ENCODE measurements at places on chromosomes 2 and 18. TPM values are rescaled to one million over a fixed set of nuclear protein-coding genes. Genes with fewer than 3 reads are reported as not detected.
A peak's percentile ranks its signal among the peaks of the same experiment; 100 is the strongest.

AQP12B gene
- not detected for polyA plus RNA-seq

GALNT1 gene
- 54.8 TPM for polyA plus RNA-seq

FZD7 gene
- polyA plus RNA-seq, result not detected

HOXD12 gene
- polyA plus RNA-seq, result not detected

SESTD1 gene
- 2.2 TPM for polyA plus RNA-seq

REG1A gene
- not detected for polyA plus RNA-seq

TMEM178A gene
- polyA plus RNA-seq, result not detected

HOXD11 gene
- not detected for polyA plus RNA-seq

NT5C1B gene
- 0.86 TPM for polyA plus RNA-seq

KIAA1328 gene
- 8.3 TPM for polyA plus RNA-seq

RPRM gene
- not detected for polyA plus RNA-seq

ARHGEF4 gene
- polyA plus RNA-seq, result 5.3 TPM

ADGRF3 gene
- polyA plus RNA-seq, result 0.43 TPM

SCN3A gene
- not detected for polyA plus RNA-seq

ACTR3 gene
- 478 TPM for polyA plus RNA-seq

FOXI3 gene
- not detected for polyA plus RNA-seq

GRCh38 chr2:100293341-100294161, 28.8 kb downstream of the LONRF2 start:
- DNase-seq, result no peak

- DNase-seq, result no peak
These were observed 503.7 kb upstream of the SLC8A1 start for GRCh38 chr2:40955635-40956034.

GRCh38 chr2:223008956-223009355, 43.0 kb upstream of the KCNE4 start:
- DNase-seq, result no peak

DNA sequence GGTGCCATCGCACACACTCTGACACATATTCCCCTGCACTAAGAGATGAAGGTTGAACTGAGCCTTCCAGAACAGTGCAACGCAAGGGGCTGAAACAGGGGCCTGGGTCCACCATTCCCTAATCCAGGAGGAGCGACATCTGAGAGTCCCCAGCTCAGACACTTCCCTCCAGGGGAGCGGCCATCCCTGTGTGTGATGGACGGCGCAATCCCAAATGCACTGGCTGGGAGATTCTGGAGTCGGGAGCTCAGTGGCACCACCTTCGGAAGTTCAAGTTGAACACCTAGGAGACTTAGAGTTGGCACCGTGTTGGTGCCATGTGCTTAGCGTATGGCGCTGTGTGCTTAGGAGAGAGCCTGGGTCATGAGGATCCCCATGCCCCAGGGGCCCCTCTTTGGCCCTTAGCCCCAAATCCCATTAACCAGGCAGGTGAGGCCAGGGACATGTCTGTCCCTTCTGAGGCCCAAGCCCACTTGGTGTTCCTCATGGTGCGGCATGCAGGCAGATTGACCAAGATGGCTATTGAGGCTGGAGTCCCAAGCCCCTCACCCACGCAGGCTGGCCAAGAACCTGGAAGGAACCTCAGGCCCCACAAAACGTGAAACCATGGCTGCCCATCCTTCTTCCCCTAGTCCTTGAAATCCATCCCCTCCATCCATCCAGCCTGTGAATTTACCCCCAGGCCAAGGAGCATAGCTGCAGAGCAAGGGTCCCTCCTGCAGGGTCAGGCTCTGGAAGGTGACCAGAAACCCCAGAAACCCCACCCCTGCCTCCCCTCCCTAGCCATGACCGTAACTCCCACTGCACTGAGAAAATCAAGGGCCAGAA, 114.1 kb upstream of the OTOS start:
- DNase-seq, result no peak

GRCh38 chr18:8260319-8260718, 348.9 kb upstream of the RAB12 start:
- no peak for DNase-seq

- DNase-seq, result no peak
These were observed 88.7 kb downstream of the ARHGEF33 start for GRCh38 chr2:38978296-38978903.

- DNase-seq, result no peak
These were observed 1083.3 kb upstream of the GYPC start for GRCh38 chr2:125572660-125573059.

DNA sequence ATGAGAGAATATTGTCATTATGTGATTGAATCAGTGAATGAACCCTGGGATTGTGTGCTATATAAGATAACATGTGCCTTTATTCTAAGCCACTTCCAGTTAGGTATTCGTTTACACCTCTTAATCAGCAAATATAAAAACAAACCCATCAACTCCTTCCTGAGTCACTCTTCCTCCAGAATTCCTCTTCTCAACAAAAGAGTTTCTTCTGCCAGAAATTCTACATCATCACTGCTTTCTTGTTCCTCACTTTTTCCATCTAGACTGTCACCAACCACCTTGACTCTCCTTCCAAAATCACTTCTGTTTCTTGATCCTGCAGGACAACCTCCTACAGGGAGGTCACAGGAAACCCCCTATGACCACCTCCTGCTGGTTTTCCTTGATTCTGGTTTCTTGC, 261.4 kb downstream of the CYP26B1 start:
- no peak for DNase-seq

- no peak for DNase-seq
These were observed 133.1 kb upstream of the CCDC195 start for GRCh38 chr2:224849264-224849663.

DNA sequence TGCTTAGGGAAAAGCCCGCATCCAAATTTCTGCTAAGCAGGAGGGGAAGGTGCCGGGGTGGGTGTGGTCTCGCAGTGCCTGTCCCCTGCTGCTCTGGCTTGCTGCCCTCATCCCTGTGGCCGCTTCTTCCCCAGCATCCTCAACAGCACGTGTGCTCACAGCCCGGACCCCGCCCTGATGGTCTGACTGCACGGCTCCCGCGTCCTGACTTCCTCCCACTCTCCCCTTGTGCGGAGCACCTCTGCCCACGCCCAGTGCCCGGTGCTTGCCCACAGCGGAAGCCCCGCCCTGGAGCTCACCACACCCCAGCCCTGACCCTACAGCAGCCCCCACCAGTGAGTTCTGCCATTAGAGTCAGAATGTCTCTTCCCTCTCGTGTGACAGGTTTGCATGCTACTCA, 277.9 kb downstream of the NDUFA10 start:
- no peak for DNase-seq

GRCh38 chr18:3454365-3455089, 4.6 kb downstream of the TGIF1 start:
- peak; percentile 52 for DNase-seq

- no peak for DNase-seq
These were observed 99.4 kb upstream of the CDC42EP3 start for GRCh38 chr2:37770797-37771196.

DNA sequence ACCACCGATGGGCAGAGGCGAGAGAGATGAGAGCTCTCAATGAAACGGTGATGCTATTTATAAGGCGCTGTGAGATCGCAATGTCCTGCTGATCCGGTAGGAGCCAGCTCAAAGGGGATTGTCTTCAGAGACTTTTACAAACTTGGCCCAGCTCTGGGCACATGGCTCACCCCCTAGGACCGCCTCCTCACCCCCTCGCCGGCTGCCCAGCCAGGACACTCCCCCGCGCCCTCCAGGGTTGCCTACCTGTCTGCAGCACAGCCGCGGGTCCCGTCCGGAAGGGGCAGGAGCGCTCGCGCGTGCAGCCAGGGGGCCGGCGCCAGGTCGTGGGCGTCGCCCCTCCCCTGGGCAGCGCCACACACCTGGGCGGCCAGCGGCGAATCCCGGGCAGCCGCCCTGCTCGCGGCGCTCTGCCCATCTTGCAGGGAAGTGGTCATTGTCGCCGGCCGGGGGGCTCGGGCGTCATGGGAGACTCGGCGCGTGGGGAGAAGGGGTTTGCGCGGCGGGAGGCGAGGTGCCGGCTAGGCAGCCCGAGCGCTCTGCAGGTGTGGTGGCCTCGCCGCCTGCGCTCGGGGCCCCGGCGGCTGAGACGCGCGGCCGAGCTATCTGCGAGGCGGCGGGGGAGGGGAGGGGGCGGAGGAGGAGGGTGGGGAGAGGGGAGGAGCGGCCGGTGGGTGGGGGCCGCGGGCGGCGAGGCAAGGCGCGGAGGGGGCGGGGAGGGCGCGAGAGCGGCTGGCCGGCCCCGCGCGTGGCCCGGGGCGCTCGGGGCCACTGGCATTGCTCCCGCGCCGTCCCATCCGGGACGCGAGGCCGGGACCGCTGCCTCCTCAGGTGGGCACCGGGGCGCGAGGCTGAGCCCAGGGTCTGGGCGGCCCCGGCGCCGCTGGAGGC, at the start of gene GRB14:
GRB14 (minus strand) TSS at position 610 of the 891 bp plus-strand sequence; CDS start at position 437, 173 bp downstream.
- DNase-seq, result no peak

- no peak for DNase-seq
These were observed 14.0 kb downstream of the PNO1 start for GRCh38 chr2:68171684-68172083.

- no peak for DNase-seq
These were observed 59.2 kb upstream of the IGFBP2 start for GRCh38 chr2:216574046-216574445.

DNA sequence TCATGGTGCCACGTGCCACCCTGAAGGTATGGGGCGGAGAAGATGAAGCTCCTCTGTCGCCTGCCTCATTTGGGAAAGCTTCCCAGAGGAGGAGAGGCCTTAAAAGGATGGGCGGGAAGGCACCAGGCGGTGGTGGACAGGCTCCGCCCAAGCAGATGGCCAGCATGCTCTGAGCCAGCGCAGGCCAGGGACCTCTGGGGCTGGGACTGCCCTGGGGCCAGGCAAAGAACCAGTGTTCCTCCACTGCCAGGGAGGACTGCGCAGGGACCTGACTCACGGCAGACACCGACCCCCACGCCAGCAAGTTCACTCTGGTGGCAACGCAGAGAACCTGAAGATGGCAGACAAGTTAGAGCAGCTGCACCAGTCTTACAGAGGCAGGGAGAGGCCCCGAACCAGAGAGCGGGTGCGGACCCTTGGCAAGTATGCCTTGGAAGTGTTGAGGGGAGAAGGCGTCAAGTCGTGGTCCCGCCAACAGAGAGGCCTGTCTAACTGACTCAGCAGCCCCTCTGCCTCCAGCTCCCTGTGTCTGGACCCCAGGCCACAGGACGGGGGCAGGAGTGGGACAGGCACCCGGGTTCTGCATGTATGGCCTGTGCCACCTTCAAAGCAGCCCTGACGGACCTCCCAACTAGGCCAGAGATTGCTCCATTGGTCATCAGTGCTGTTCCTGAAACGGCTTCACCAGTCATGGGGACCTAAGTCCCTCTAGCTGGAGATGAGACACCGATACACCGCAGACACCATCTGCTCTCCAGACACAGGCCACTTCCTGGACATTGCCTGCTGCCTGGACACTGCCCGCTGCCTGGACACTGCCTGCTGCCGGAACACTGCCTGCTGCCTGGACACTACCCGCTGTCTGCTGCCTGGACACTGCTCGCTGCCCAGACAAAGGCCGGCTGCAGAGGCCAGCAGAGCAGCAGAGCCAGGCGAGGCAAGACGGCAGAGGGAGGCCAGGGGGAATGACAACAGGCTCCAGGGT, 124.7 kb downstream of the HDAC4 start:
- DNase-seq, result no peak

GRCh38 chr2:36792951-36793350, 96.4 kb downstream of the VIT start:
- no peak for DNase-seq

DNA sequence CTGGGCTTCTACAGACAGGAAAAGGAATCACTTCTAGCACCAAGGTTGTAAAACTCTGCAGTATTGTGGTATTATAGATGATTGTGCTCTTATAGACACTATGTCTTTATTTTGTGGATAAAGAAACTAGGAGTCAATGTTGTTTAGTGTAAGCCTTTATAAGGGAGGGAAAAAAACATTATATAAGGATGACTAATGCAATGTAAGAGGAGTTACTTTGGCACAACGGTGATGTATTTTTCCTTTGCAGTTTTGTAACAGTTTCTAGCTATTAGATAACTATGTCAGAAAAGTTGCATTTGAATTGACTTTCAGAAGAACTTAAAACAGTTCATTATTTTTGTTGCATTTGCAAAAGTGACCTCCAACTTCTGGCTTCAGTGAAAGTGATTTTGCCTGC, 545.4 kb downstream of the CCDC85A start:
- DNase-seq, result no peak

DNA sequence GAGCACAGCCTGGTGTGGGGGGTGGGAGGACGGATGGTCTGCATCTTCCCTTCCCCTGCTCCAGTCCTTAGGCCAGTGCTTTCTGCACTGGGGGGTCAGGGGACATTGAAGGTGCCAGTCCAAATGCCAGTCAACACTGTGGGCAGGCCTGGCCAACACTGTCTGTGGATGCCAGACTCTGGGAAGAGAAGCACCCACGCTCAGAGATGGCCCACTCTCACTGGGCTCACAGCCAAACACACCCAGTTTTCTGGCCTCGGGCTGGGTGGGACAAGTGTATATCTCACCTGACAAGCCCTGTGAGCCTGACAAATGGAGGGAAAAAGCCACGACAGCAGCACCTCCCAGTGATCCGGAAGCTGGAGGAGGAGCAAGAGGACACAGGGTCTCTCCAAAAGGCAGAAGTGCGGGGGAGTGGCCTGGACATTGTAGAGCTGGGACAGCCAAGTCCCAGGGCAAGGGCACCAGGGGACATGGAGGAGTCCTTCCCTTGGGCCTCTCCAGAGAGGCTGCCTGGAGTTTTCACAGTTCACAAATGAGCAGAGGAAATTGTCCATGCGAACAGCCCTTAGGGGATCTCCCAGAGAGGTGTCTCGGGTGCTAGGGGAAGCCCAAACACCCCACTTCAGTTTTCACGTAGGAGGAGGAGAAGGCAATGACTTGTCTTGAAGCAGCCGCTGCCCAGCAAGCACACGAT, 79.3 kb downstream of the SDC1 start:
- DNase-seq, result no peak
